Activated B cell treated with CpG ODN at 0.5 μM for 24 hours (primary cell): ENCODE measurements at places on chromosomes 12 and 14.

DNA sequence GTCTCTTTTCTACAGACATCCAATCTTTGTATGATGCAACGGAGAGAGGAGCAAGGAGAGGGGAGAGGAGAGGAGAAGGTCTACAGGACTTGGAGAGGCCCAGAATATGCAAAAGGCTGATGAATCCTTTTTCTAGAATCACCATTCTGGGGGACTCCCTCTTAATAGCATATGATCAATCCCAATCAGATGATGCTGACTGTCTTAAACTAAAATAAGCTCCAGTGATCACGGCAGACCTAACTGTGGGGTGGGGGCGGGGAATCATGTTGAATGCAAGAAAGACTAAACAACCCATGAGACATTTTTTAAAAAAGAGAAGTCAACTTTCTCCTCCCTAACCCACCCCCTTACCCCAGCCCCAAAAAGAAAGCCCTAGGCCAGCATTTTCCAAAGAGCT is 33.4 kb downstream of the BTBD7 start:
- DNase-seq, result no peak

- no peak for DNase-seq
Measured at GRCh38 chr12:53952871-53953734, 1.6 kb upstream of the HOXC12 start.

DNA sequence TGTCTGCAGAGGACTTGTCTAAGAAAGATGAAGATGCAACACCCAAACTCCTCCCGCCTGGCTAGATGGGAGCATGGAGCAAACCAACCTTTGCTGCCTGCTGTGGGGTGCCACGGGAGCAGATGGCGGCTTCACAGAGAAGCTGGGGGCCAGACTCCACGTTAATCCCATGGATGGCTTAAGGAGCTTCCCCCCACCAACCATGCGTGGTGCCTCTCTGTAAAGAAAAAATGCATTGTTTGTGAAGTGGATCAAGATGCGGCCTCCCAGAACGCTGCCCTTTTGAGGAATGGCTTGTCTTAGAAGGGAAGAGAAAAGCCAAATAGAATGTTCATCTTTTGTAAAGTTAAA is 15.6 kb downstream of the MVK start:
- DNase-seq, result no peak

- DNase-seq, result no peak
Measured at GRCh38 chr12:64120568-64120967, 101.5 kb downstream of the KICS2 start.

DNA sequence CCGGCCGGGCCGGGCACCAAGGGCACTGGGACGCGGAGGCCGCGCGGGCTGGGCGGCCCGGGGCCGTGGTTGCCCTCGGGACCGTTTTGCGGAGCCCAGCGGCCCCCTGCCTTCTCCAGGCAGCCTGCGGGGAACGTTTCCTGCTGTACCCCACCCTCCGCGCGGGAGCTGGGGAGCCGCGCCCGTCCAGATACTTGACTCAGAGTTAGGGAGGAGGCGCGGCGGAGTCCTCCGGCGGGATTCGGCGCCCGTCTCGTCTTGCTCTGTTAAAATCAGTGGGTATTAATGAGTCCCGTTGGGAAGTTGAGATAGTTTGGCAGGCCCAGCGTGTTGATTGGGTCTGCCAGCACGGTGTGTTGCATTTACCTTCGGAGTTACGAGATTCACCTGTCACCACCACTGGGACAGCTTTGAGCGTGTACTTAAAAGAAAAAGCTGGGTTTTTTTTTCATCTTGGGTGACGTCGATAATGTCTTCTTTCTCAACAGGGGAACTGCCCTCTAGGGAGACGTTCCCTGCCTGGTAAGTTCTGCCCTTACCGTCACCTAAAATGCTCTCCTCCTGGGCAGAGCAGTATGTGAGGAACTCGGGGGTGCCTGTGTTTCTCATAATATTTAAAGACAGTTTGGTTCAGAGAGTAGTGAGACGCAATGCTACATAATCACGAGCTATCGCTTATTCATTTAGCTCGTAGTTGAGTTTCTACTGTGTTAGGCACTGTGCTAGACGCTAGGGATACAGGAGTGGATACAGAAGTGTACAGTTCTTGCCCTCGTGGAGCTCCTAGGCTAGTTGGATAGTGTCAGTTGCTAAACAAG is 596 bp downstream of the DLST start:
- DNase-seq, result no peak

DNA sequence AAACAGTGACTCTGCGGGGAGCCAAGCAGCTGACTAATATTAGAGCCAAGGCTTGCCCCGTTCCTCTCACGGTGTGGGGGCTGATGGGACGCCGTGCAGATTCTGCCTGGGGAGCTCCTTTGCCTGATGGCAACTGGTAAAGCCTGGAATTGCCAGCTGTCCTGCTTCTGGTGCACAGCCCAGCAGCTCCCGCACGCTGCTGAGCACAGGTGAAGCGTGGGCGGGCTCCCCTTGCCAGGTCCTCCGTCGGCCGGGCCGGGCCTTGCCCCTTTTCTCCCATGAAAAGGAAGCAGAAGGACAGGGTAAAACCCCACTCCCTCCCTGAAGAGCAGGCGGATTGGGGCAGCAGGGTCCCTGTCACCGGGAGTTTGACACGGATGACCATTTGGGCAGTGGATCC is 79.0 kb downstream of the WDR20 start:
- DNase-seq, result no peak

- DNase-seq, result no peak
Measured at GRCh38 chr12:117494833-117495655, 133.6 kb upstream of the NOS1 start.

GRCh38 chr12:28578833-28579252 is 388.6 kb downstream of the CCDC91 start:
- DNase-seq, result no peak

- DNase-seq, result no peak
Measured at GRCh38 chr12:124685689-124686369, 118.4 kb upstream of the NCOR2 start.

DNA sequence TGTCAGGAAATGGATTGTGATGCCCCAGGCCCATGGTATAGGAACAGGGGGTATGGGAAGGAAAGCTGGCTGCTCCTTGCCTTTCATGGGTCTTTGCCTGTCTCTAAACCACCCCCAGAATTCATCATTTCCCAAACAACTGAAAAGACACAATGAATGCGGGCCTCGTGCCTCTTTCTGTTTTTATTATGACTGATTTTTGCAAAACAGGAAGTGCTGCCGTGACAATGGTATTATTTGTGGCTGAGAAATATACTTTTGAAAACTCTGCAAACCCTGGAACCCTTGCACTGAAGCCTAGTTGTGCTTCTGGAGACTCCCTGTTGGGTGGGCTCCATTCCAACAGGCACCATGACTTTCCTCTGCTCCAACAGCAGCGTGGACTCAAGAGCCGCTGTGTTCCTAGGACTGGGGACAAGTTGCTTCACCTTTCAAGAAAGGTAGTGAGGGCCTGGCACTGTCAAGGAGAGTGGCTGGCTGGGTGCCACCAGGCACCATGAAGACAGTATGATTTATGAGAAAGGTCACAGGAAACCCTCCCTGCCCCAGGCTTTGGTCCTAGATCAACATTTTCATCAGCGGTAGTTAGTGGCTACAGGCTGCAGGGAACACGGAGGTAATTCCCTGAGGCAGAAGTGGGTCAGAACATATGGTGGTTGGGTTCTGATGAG is 4.8 kb upstream of the DGLUCY start:
- no peak for DNase-seq

- DNase-seq, result no peak
Measured at GRCh38 chr12:77189458-77189857, 124.1 kb upstream of the E2F7 start.

DNA sequence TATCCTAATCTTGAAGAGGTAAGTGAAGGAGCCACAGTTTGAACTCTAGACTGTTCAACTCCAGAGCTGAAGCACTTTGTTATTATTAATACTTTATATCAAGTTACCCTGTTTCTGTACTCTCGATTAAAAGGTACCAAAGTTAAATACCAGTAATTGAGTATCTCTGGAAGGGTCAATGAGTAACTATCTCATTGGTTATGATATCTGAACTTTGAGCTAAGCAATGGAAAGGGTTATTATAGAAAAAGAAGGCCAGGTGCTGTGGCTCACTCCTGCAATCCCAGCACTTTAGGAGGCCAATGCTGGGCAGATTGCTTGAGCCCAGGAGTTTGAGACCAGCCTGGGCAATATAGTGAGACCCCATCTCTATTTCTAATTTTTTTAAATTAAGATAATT is 9.9 kb downstream of the TMEM19 start:
- DNase-seq, result no peak

GRCh38 chr12:50302686-50303085 is 19.4 kb upstream of the LIMA1 start:
- DNase-seq, result no peak

DNA sequence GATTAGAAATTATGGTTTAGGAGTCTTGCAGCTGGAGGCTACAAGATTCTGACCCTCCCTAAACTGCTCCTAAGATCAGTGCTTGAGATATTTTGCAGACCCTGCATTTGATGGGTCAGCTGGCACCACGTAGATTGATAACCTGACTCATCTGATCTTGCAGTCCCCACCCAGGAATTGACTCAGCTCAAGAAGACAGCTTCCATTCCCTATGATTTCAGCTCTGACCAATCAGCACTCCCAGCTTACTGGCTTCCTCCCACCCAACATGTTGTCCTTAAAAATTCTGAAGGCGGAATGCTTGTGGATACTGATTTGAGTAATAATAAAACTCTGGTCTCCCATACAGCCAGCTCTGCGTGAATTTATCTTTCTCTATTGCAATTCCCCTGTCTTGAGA is 23.2 kb upstream of the MTHFD1 start:
- DNase-seq, result no peak

- DNase-seq, result no peak
Measured at GRCh38 chr14:30799933-30800332, 74.4 kb upstream of the COCH start.

DNA sequence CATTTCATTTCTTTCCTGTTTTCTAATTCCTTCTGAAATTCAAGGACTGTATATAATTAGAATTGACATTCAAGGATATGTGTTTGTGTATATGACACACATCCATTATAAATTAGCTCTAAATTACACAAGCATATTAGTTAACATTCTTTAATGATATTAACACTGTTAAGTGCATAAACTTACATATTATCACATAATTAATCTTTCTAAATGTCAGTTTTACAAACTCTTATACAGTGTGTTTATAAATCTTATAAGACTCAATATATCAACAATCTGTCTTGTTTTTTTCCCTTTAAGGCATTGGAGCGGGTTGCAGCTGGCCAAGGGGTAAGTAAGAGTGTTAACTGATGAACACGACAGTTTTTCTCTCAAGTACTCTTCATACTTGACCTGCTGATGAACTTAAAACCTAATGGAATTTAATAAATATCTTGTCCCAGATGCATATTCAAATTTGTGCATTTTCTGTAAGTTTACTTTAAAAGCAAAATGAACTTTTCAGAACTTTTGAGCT is 76.1 kb downstream of the METTL25 start:
- DNase-seq, result no peak

DNA sequence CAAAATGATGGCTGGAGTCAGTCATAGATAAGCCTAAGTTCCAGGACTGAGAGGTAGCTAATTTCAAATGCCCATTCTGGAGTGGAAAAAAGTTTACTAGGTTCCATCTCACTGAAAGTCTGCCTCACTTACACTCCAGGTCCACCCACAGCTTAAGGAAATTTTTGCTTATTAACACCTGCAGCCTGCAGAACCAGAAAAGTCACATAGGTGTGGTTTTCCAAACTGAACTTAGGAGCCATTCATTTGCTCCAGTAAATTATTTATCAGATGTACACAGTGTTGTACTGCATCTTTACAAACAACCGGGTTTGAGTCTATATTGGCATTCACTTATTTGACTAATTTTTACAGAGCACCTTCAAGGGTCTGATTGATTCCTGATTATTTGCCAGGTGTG is 157.4 kb upstream of the ARID2 start:
- no peak for DNase-seq

GRCh38 chr14:65850429-65851135 is 438.1 kb downstream of the FUT8 start:
- DNase-seq, result no peak

DNA sequence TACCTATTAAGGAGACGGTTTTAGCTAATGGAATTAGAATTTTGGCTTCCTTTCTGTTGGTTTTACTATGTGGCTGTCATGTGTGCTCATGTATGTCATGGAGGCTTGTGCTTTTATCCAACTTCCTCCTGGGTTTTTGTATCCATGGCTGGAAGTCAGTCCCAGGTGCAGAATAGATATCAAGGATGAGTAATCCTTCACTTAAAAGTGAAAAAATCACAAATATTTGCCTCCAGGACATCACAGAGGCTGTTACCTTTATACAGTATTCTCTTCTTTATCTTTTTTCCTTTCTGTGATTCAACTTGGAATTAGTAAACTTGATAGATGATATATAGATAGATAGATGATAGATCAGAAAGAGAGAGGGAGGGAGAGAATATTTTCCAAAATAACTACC is 706.8 kb downstream of the GALC start:
- no peak for DNase-seq

GRCh38 chr14:85934886-85935254 is 404.9 kb downstream of the FLRT2 start:
- DNase-seq, result no peak

DNA sequence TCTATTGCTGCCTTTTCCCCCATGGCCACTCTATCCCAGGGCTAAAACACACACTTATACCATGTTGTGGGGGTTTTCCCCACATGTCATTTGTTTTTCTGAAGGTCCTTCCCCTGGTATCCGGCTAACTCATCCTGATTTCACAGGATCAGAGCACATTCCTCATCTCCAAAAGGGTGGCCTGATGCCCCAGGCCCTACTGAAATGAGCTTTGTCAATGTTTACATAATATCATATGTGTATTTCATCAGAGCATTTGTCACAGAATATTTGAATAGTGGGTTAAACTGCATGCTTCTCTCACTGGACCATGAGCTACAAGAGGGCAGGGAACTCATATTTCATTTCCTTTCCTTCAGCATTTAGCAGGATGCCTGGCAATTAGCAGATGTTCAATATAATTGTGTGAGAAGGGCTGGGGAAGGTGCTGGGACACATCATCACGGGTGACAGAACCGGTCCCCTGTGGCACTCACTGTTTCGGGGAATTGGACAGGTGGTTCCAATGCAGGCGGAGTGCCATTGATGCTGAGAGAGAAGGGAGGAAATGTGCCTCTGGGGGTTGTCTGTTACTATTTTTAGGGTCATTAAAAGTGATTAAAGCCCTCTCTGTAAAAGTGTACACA is 26.8 kb downstream of the EMP1 start:
- DNase-seq, result no peak
